ENCODE measurements at places on chromosomes 1 and 21.

GRCh38 chr21:35220301-35220700, 171.2 kb upstream of the RUNX1 start:
- DNase-seq, result no peak

GRCh38 chr1:206081856-206082255, 28.9 kb downstream of the RHEX start:
- DNase-seq, result no peak

DNA sequence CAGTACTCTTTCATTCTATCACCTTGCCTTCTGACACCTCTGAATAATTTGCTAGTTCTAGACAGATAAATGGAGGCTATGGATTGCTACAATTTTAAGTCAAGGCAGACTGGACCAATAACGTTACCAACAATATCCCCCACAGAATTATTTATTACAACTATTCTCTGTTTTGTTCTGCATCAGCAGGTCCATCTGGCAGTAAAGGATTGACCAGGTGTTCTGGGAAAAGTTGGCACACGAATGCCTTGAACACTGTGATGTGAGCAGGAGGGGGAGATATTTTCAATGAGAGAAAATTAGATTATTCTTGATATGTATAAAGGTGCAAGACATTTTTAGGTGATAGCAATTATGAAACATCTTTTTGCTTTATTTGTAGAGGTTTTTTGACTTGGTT, 718.8 kb upstream of the TMPRSS15 start:
- no peak for DNase-seq

DNA sequence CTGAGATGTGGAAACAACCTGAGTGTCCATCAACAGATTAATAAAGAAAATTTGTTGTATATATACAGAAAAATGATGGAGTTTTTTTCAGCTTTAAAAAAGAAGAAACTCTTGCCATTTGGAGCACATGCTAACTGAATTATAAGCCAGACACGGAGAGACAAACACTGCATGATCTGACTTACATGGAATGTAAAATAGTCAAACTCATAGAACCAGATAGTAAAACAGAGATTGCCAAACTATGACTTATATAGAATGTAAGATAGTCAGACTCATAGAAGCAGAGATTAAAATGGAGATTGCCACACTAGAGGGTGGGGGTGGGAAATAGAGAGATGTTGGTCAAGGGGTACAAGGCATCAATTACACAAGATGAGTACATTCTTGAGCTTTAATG, 1786.6 kb downstream of the PLA2G4A start:
- DNase-seq, result no peak

- no peak for DNase-seq
Observed at GRCh38 chr1:225482421-225482950, 54.6 kb upstream of the LBR start.

DNA sequence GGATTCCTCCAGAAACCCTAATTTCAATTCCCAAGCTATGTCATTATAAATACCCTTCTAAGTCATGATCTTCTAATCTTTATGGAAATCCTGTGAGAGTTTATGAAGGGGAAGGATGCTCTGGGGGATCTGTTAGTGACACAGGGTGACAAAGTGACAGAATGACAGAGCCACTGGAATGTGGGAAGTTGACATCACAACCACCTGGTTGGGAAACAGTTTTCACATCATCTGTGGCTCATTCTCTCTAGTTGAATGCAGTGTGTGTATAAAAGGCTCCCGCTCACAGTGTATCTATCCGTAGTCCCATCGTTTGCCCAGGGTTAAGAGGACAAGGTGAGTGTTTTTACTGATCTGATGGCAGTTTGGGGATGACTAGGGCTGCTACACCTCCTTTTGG, at the start of gene LCE7A:
Gene LCE7A, plus strand, starts transcription at position 301 of the 400 bp plus-strand sequence. CDS start 702 bp downstream, outside the sequence.
- no peak for DNase-seq

- no peak for DNase-seq
Observed at GRCh38 chr1:99525331-99525730, 120.6 kb upstream of the PALMD start.

DNA sequence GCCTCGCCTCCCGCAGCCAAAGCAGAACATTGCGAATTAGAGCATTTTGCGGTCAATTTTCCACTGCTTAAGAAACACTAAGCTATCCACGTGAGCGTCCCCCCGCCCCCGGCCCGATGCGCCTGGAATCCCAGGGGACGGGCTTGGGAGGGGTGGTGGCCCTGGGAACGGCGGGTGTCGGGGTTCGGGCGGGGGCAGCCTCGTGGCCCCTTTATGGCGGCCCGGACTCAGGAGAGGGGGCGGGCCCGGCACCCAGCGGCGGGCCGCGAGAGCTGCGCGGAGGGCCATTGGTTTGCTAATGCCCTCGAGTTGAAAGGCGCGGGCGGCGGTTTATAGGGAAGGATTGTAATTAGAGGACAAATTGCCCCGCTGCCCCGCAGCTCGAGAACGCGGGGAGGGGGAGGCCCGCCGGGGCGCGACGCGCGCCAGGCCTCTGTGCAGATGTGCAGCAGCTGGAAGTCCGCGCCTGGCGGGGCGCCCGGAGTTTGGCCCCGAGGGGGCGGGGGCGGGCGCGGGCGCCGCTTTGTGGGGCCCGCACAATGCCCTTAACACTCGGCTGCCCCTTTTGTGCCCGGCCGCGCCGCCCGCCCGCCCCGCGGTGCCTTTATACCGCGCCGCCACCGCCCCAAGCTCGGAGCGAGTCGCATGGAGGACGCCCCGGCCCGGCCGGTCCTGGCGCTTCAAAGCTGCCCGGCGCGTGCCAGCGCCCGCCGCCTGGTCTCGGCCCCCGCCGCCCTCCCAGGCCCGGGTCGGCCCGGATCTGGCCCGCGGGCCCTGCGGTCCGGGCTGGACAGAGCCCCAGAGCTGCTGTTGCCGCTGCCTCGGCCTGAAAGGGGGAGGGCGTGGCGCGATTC, 1.9 kb upstream of the HES3 start:
- DNase-seq, result no peak

DNA sequence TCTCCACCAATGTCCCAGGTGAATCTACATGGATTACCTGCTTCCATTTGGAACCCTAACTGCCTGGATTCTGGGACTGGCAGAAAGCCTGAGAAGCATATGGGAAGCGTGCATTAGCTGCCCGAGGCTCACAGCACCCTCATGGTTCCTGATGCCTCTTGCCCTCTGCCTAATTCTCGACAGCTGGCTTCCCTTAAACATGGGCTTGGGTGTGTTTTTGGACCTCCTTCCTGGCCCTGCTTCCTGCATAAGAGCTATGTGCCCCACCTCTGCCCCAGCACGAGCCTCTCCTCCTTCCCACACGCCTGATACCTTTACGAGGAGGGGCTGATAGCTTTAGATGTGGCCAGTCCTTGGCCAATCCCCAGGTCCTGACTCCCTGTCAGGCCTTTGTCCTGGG, 152.4 kb upstream of the HMGB4 start:
- DNase-seq, result no peak

DNA sequence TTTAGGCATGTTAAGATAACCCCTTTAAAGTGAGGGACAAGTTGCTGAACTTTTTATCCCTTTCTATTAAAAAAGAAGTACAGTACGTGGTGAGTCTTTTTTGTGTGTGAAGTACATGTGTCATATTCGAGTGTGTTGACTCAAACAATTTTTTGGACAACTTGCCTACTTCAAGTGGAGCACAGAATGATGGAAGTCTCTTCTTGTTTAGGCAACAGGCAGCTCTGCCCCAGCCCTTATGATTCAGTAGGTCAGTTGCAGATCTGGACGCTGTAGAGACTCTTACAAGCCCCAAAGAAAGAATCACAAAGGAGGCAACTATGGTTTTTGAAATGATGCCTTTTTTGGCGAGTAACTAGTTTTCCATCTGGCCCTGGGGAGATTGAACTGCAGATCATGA, 14.4 kb upstream of the ZFP69B start:
- DNase-seq, result no peak

DNA sequence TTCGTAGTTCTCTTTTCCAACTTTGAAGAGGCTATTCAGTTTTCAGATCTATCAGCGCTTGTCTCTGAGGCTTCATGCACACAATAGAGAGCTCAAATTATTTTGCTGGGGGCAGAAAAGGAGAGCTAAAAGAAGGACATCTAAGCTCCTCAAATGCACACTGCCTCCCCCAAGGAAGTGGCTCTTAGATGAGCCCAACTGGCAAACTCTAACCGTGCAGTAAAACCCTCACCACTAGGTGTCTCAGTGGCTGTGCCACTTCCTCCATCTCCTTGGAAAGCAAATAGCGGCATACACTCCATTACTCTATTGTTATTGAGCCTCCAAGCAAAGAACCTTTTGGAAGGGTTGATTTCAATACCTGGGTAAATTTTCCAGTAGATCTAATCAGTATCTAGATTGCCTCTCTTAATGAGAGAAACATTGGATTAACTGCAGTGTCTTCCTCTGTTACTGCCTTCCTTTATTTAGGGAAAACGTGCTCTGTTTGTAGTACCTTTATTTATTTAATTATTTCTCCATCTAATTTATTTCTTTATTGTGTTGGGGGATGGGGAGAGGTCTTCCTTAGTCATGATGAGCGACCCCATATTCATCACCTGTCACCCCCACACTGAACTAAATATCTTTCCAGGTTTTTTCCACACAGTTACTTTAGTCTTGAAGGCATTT, 9.2 kb upstream of the SFPQ start:
- DNase-seq, result peak; percentile 42

DNA sequence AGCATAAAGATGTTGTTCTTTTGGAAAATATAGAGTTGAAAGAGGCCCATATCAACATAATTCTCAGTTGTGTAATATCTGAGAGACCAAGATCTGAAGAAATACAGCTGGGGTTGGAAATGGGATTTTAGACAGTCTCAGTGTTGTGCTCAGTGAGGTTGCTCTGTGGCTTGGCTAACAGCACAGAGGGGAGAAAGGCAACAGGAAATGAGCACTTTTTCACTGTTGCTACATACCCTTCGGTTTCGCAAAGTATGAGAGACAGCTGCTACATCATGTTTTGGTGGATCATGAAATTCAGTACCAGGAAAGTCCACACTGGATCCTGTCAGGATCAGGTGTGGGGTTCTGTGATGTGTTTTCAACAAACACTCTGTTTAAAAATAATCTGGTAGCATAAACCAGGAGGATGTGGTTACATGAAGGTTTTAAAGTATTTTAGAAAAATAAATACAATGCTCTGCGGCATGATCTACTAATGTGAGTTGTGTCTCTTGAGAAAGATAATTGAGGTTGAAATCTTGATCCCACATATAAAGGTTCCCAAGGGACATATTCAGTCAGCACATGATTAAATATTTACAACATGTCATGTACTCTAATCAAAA, 7.0 kb upstream of the GPR88 start:
- no peak for DNase-seq

GRCh38 chr1:62897788-62898187, 113.9 kb downstream of the ATG4C start:
- no peak for DNase-seq

DNA sequence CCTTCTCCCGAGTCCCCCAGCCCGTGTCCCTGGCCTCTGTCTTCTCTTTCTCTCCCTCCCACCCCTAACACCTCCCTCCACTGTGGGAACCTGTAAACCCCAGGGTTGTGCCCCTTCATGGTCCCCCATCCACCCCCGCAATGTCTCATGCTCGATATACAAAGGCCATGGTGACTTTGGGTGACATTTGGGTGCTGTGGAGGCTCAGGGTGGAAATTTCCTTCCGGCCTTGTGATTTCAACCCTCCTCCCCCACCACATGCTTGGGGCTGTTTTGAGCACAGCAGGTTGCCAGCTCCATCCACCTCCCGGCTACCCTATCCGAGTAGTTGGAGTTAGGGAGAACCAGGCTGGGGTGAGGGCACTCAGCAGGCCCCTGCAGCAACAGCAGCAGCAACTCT, 25.7 kb upstream of the VPS13D start:
- peak; percentile 38 for DNase-seq

GRCh38 chr21:25708467-25709065, 26.1 kb downstream of the ATP5PF start:
- peak; percentile 19 for DNase-seq

GRCh38 chr1:182083851-182084486, 22.5 kb upstream of the ZNF648 start:
- DNase-seq, result no peak

- no peak for DNase-seq
Observed at GRCh38 chr1:21783679-21784603, 992 bp upstream of the USP48 start.

DNA sequence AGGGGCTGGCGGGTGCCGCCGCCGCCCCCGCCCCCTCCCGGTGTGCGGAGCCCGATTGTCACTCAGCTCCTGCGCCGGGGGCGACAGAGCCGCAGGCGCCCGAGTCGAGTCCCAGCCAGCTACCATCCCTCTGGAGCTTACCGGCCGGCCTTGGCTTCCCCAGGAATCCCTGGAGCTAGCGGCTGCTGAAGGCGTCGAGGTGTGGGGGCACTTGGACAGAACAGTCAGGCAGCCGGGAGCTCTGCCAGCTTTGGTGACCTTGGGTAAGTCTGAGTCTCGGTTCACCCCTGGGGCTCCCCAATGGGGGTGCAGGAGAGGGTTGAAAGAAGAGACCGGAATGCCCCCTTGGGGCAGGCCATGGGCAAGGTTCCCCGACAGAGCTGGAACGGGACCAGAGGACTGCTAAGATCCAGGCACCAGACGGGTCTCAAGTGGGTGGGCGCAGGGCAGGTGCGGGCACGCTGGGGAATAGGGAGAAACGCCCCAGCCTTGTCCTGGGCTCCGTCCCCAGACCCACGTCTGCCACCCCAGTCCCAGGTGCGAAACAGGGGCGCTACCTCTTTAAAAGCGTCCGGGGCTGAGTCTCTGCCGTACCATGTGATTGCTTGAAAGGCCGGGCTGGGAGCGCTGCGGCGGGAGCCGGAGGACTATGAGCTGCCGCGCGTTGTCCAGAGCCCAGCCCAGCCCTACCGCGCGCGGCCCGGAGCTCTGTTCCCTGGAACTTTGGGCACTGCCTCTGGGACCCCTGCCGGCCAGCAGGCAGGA, at the start of gene ADORA1:
Gene ADORA1, plus strand, starts transcription at position 61 of the 765 bp plus-strand sequence. CDS start 1,116 bp downstream, outside the sequence.
- no peak for DNase-seq

DNA sequence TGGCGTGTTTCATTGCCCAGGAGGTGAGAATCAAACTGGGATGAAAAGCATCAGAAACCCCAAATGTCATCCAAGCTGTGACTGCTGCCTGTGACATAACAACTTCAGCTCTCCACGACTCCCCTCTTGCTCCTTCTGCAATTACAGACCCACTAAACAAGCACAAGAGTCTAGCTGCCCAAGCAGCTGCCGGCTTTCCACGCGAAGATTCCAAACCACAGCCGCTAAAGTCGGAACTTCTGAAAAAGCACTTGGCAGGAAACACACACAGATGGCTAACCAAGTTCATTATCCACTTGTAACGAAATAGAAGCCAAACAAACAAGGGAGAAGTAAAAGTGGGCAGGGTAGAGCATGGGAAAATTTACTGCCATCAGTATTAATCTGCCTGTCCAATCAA, 198.1 kb downstream of the SLC35F3 start:
- DNase-seq, result no peak

Data from stimulated activated CD4-positive, alpha-beta T cell treated with anti-CD3 and anti-CD28 coated beads, Interleukin-4, amount 100 ng/mL, for 48 hours (primary cell).